Activated T-helper 2 cell treated with anti-CD3 and anti-CD28 coated beads, Interferon-gamma antibody, Interleukin-2, Interleukin-4, amounts not matched to agents 10 μg/mL and 5 μg/mL and 100 μg/mL, durations not matched to agents 14 hours and 24 hours and 36 hours (primary cell): ENCODE measurements at places on chromosomes 11 and 22. TPM values are rescaled to one million over a fixed set of nuclear protein-coding genes. Genes with fewer than 3 reads are reported as not detected.

- DNase-seq, result no peak
These were observed 13.6 kb upstream of the RFPL2 start for GRCh38 chr22:32218470-32218869.

GRCh38 chr11:104772806-104773241 lies 125.4 kb downstream of the CASP12 start:
- DNase-seq, result no peak

GRCh38 chr11:73566422-73566821 lies 31.5 kb downstream of the FAM168A start:
- DNase-seq, result no peak

GRCh38 chr11:129251067-129251466 lies 58.9 kb upstream of the ARHGAP32 start:
- DNase-seq, result no peak

LYVE1 gene
- total RNA-seq, result not detected in 2 replicates
